ENCODE measurements at places on chromosomes 2 and 18.

DNA sequence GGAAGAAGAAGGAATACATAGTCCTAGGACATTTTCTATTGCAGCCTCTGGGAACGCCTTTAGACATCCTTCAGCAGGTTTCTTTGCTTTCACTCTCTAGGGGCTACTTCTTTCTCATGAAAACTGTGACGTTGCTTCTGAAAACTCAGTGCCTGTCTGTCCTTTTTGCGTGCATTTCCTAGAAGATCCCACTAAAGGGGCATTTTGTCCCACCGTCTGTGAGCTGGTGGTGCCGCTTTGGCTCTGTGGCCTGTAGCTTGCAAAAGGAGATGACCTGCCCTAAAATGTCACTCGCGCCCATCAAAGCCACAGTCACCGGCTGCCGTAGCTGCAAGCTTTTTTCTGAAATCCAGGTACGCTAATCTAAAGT is 579 bp downstream of the STAT4 start:
- DNase-seq = no peak

GRCh38 chr2:46589356-46589755 is 110.0 kb downstream of the TMEM247 start:
- no peak for DNase-seq

DNA sequence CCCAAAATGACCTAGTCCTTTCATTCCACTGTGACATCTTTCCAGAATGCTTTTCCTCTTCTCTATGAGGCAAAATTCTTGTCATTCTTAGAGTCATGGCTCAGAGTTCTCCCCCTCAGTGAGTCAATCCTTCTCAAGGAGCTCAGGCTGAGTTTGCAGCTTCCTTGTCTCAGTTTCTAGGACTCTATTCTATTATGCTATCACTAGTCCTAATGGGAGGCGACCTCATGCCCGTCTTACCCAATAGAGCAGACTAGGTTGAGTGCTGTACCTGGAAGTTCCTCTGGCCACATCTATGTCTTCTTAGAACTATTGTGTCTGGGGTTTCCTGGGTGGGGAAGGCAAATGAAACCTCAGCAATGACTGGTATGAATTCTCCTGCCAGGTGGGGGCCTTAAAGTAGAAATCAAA is 51.5 kb downstream of the HAUS1 start:
- DNase-seq = no peak

GRCh38 chr2:18833941-18834340 is 244.6 kb upstream of the NT5C1B start:
- no peak for DNase-seq

GRCh38 chr18:28960146-28960545 is 783.2 kb upstream of the CDH2 start:
- DNase-seq = no peak

DNA sequence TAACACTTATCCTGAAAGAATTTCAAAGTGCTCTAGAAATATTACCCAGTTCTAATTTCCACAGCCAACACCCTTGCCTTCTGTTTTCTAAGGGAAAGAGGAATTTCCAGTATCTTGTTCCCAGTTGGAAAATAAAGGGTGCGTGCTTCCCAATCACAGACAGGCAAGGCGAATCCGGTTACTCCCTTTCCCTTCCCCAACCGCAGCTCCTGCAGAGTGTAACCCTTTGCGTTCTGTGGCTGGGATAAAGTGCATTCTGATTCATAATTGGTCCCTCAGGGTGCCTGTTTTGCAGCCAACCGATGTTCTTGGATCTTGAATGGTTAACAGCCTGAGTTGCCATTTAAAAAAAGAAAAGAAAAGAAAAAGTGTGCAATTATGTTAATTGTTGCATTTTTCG is 40.6 kb upstream of the PGAP1 start:
- no peak for DNase-seq

- no peak for DNase-seq
Observed at GRCh38 chr2:218345491-218346236, 11.0 kb upstream of the CATIP start.

DNA sequence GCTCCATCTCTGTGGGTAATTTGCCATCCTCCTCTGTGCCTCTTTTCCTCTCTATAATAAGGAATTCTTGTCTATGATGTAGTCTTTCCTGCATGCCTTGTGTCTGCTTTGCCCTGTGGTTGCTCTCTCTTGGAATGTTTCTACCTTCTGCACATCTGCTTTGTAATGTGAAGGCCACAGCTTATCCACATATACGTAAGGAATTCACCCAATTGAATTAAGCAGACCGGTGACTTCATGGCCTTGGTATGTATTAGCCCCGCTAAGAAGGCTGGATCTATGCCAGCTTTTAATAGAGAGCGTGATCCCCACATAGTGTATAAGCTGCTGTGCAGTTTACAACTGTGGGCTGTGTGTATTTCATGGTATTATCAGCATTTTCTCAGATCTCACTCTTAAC is 274.7 kb downstream of the RNF144A start:
- DNase-seq = no peak
